ENCODE measurements at places on chromosomes 2 and 18.
A peak's percentile ranks its signal among the peaks of the same experiment; 100 is the strongest.

DNA sequence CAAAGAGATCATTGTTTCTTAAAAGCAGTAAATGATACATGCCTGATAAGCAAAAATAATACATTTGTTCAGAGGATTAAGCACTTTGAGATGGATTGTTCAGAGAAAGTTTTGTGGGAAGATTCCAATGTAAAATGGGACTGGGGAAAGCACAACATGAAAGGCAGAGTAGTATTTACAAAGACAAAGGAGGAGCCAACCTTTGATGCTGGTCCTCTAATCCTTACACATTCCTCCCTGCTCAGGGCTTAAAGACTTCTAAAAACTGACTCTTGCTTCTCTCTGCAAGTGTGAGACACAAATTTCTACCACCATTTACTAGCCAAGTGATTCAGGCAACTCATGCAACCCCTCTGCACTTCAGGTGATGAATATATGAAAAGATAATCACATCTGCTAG lies 47.2 kb upstream of the REG3G start:
- no peak for DNase-seq

GRCh38 chr2:20099780-20100179 lies 48.4 kb upstream of the LAPTM4A start:
- no peak for DNase-seq

GRCh38 chr2:35973132-35973736 lies 382.3 kb upstream of the CRIM1 start:
- no peak for DNase-seq

- DNase-seq = peak; percentile 13
These were observed 411.0 kb upstream of the GYPC start for GRCh38 chr2:126244937-126245336.

DNA sequence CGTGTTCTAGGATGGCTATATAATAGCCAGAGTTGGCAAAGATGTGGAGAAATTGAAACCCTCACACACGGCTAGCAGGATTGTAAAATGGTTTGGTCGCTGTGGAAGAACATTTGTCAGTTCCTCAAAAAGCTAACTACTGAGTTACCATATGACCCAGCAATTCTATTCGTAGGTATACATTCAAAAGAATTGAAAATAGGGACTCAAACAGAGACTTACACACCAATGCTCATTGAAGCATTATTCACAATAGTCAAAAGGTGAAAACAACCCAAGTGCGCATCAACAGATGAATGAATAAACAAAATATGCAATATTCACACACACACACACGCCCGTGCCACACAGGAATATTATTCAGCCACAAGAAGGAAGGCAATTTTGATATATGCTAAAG lies 98.7 kb downstream of the PLA2R1 start:
- DNase-seq = no peak

DNA sequence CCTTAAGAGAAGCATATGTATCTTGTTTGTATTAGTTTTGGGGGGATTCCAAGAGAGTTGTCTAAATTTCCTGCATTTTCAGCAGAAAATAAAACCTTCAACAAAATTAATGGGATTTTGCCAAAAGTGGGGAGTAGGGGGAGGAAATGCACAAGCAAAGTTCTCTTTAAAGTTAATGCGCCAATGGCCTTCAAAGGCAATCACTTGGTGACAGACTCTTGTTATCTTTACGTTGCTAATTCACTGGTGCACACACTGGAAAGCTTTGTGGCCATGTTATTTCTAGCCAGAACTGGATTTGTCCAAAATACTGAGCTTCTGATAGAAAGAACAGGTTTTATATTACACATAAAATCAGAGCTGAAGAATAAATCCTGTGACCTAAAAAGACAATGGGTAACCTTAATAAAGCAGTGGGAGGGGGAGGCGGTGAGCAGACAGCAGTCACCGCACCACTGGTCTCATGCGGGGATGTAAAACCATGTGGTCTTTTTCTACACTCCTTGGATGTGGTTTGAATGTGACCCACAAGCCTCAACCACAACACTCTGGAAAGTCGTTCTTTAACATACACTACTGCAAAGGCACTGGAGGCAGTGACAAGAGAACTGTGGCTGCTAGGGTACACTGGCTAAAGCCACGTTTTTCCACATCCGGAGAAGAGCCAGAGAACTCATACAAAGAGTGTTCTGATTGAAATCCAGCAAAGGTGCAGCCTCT lies 176.9 kb upstream of the SMAD7 start:
- peak; percentile 81 for DNase-seq

GRCh38 chr2:46876741-46877384 lies 38.7 kb downstream of the MCFD2 start:
- no peak for DNase-seq

DNA sequence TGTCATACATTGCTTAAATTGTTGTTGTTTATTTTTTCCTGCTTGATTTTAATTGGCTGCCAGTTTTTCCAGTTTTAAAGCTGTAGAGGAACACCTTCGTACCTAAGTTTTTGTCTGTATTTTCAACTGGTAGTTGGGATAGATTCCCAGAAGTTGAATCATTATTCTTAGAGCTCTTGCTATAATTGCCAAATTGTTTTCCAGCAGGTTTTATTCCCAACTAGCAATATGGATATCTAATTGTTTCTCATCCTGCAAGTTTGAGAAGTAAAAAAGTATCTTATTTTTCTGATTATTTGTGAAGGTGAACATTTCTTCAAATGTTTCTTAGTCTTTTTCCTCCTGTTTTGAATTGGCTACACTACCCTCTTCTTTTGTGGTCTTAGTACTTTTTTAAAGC lies 6.7 kb downstream of the SMARCAL1 start:
- no peak for DNase-seq

GRCh38 chr18:50199346-50199855 lies 4.5 kb upstream of the MYO5B start:
- no peak for DNase-seq

- no peak for DNase-seq
These were observed 194.0 kb downstream of the BABAM2 start for GRCh38 chr2:28084564-28084963.

DNA sequence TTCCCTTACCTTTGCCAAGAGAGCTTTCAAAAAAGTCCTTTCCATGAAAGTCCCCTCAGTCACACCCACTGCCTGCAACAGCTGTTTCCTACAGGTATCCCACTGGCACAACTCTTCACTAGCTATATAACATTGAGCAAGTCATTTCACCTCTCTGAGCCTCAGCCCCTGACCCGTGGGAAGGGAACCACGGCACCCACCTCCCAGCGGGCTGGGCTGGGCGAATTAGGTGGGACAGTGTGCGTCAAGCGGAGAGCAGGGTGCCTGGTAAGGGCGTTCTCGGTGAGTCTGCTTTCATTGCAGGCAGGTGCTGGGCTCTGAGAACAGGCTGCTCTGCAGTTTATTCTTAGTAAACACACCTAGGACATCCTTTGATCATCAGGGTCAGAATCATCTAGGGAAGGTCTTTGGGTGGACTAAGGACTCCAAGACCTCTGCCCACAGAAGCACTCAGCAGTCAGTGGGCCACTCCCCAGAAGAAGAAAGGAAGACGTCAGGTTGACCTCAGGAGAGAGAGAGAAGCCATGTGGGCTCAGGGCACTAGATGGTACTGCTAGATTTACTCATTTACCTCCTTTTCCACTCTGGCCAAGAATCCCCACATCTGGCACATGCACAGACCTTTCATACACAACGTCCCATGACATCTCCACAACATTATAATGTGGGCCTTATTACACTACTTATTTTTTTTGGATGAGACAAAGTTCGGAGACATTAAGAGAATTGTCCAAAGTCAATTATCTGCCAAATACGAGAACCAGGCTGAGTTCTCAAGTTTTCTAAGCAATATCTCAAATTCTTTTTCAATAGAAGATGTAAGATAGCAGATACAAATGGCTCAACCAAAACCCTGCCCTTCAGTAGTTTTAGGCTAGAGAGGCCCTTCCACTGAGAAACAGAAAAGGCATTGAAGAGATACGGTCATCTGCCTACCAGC lies 79.9 kb downstream of the GALNT14 start:
- no peak for DNase-seq

DNA sequence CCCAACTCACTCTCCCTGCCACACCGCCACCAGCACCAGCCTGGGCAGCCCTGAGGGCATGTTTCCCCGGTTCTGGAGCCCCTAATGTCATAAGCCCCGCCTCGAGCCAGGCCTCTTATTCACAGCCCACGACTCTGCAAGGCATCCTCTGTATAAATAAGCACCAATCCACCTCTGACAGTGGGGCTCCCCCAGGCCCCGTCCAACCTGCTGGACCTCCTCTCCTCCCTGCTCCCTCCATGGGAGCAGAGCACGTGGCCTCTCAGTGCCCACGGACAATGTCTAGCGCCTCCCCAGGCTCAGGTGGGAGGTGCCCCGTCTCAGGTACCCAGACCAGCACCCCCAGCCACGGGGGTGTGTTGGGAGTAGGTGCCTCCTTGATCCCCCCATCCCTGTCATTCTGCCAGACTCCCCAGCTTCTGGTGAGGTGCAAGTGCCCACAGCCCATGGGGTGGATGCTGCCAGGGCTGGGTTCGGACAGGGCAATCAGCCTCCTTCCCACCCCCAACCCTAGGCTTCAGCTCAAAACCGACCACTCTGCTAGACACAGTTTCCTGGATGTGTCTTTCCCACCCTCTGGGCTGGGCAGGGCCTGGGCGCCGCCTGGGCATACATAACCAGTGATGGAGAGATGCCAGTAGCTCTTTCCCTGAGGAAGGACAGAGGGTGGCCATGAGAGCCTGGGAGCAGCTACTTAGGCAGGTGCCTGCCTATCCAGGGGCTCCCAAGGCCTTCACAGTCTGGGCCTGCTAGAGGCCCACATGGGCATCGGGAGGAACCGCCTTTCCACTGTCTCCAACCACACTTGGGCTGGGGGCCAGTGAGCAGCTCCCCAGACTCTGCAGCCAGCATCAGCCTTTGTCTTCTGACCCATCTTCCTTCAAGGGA lies 1.6 kb upstream of the ADRA2B start:
- no peak for DNase-seq

GRCh38 chr2:236440110-236440881 lies 129.3 kb upstream of the ACKR3 start:
- no peak for DNase-seq

DNA sequence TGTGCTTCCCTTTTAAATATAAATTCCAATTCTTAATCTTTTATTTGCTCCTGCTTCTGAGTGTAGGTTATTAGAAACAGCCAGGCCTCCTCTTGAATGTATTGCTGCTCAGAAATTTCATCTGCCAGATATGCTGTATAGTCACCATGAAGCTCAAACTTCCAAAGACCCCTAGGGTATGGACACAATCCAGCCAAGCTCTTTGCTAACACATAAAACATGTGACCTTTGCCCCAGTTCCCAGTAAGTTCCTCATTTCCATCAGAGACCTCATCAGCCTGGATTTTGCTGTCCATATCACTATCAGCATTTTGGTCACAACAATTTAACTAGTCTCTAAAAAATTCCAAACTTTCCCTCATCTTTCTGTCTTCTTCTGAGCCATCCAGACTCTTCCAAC lies 75.2 kb downstream of the MAP2 start:
- no peak for DNase-seq

DNA sequence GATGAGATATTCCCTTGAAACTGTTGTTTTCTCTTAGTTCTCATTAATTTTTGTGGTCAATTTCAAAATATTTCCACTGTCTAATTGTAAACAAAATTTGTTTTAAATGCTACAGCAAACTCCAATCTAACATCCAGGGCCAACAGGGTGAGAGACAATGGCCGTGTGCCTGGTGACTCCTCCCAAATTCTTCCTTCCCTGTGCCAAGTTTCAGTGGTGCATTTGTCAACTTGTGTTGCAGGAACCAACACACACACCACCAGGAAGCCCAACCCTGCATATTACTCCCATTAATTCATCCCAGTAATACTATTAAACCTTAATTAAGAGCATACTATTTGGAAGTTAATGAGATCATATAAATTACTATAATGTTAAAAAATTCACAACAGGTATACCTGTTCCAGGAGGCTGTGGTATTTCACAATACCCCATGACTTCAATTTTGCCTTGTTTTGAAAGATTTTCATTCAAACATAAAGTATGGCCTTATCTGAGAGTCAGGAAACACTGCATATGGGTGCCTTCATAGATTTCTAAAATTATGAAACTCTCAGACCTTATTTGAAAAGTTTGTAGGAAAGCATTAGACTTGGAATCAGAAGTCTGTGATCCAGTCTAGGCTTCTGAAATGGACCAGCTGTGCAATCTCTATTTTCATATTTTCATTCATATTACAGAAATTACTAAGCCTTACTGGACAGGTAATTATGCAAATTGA lies 1.1 kb downstream of the SERPINB2 start:
- no peak for DNase-seq

DNA sequence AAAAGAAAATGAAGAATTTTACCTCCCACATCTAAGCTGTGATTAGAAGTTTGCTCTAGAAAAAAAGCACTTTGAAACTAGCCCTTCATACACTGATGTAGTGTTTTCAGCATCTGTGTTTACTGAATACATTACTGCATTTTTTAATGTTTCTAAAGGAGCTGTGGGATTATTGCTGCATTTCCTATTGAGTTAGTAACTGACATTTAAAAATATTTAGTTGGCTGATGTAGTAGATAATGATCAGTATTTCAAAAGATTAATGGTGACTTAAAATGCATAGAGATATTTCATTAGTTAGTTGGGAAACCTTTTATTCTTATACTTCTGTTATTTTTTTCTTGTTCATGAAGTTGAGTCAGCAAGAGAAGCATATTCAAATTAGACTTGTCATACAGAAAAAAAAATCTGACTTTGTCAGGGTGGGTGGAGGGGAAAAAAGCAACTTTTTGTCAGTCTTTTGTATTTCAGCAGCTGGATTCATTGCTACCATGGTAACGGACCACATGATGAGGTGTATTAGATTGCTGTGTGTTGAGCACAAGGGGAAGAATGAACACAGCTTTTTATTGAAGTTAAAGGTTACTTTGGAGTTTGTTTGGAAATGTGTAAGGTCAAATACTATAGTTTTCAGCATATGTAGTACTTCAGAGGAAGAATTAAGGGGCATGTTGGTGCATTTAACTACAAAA lies at the start of gene DTNA:
DTNA (plus strand) TSS at position 549 of the 692 bp plus-strand sequence. CDS start 45,679 bp downstream, outside the sequence.
- peak; percentile 63 for DNase-seq

DNA sequence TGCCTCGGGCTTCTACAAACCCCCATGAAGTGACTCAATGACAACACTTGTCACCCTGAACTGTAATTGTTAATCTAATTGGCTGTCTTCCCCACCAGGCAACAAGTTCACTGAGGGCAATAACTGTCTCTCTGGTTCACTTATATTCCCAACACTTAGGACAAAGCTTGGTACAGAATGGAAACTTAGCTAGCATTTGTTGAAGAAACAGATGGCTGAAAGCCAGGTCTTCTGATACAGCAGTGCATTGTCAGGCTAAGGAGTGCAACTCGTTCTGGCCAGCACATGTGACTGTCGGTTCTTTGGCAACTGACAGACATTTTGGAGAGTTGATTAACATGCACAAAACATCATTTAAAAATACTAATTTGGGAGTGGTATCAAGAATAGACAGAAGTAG lies 14.6 kb upstream of the DNAJC27 start:
- DNase-seq = no peak

GRCh38 chr2:144332356-144333142 lies 187.4 kb downstream of the ZEB2 start:
- peak; percentile 85 for DNase-seq

All from right renal cortex interstitium (tissue), 3 donors.